Epithelial cell of prostate (primary cell): ENCODE measurements at places on chromosomes 1 and 21.
A peak's percentile ranks its signal among the peaks of the same experiment; 100 is the strongest.

GRCh38 chr1:61645476-61645875 lies 79.5 kb downstream of the TM2D1 start:
- DNase-seq = no peak

- no peak for DNase-seq
These were observed 52.6 kb upstream of the PTGFRN start for GRCh38 chr1:116857092-116857491.

GRCh38 chr1:198633675-198634121 lies 5.1 kb upstream of the PTPRC start:
- no peak for DNase-seq

DNA sequence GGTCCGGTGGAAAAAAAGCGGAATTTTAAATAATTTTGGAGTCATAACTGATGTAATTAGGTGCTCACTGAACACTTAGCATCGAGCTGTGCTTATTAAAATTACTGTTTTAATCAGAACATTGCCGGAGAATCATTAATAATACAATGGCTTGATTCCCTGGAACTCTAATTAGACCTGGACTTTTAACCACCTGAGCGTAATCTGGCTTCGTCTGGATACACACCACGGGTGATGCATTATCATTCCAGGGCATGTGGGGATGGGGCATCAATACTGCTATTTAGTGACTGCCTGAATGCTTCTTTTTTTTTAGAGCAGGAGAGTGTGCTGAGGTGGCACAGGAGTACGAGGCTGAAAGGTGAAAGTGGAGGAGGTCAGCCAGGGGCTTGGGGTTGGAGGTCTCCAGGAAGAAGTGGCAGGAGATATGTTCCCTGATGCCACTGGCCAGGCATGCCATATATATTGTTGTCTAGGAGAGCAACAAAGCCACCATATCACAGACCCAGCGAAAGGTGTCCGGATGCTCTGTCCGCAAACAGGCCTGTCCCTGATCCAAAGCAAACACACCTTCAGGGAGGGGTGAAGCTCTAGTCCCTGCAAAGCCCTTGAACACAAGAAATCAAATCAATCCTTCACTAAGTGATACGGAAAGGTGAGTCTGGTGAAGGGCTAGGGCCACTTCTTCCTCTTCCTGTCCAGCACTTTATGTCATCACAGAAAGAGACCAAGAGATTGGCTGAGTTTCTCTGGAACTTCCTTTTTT lies 125.2 kb downstream of the PLXNA2 start:
- no peak for DNase-seq

DNA sequence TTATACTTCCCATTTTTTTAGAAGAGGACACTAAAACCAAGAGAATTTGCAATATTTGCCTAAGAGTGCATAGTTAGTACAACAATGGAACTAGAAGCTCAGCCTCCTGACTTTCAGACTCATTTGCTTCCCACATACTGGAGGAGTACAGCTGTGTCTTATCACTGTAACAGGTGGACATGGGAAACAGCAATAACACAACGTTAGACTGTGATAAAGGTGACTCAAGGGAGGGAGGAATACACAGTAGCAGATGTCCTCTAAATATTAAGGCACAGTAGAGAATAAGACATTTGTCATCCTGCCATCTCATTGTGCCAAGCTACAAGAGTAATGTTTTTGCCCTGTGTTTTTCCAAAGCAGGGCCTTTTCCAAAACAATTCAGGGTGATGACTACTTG lies 55.4 kb upstream of the JAK1 start:
- no peak for DNase-seq

- DNase-seq = no peak
These were observed 52.0 kb downstream of the SLX9 start for GRCh38 chr21:44991538-44992483.

GRCh38 chr1:222995620-222996309 lies 147.3 kb downstream of the TLR5 start:
- DNase-seq = no peak

GRCh38 chr1:33004613-33005012 lies 32.1 kb downstream of the AK2 start:
- peak; percentile 95 for DNase-seq

GRCh38 chr1:1596493-1597274 lies 3.3 kb downstream of the FNDC10 start:
- no peak for DNase-seq

- no peak for DNase-seq
These were observed 2.7 kb downstream of the MAN1C1 start for GRCh38 chr1:25619101-25619890.
